ENCODE measurements at places on chromosomes 3 and 15. TPM values are rescaled to one million over a fixed set of nuclear protein-coding genes. Genes with fewer than 3 reads are reported as not detected.

CSPG4 gene
- total RNA-seq: 100 TPM

HOMER2 gene
- 5.9 TPM for total RNA-seq

TNNC1 gene
- not detected for total RNA-seq

EPHA6 gene
- total RNA-seq: not detected

NANOGP8 gene
- total RNA-seq: not detected

CCR8 gene
- not detected for total RNA-seq

LTF gene
- total RNA-seq: not detected

ZCWPW2 gene
- 0.73 TPM for total RNA-seq

C3orf70 gene
- total RNA-seq: 7.6 TPM

AGTR1 gene
- total RNA-seq: not detected

STRC gene
- total RNA-seq: 0.69 TPM

PPP1R14D gene
- not detected for total RNA-seq

CORO2B gene
- total RNA-seq: 1.4 TPM

FGF12 gene
- total RNA-seq: not detected

SYNM gene
- 5.1 TPM for total RNA-seq

RETNLB gene
- not detected for total RNA-seq

SLC27A2 gene
- not detected for total RNA-seq

MCTP2 gene
- 8.7 TPM for total RNA-seq

WDR49 gene
- total RNA-seq: 1.4 TPM

SERPINI2 gene
- 0.46 TPM for total RNA-seq

P2RY12 gene
- 1.00 TPM for total RNA-seq

MFAP1 gene
- total RNA-seq: 16.5 TPM

KCNMB3 gene
- 1.4 TPM for total RNA-seq

C2CD4B gene
- not detected for total RNA-seq

CDHR4 gene
- not detected for total RNA-seq
